ENCODE measurements at places on chromosomes 4 and X.

GRCh38 chrX:10769696-10770619 is 149.6 kb upstream of the MID1 start:
- DNase-seq = no peak

- DNase-seq = no peak
These were observed 45.5 kb downstream of the SRPX start for GRCh38 chrX:38175139-38175538.

- no peak for DNase-seq
These were observed 1283.6 kb downstream of the FSTL5 start for GRCh38 chr4:160880180-160880579.

- DNase-seq = no peak
These were observed 48.0 kb downstream of the KLHL34 start for GRCh38 chrX:21610168-21610567.

GRCh38 chr4:170122252-170122651 is 32.5 kb upstream of the AADAT start:
- DNase-seq = no peak

- no peak for DNase-seq
These were observed 79.5 kb downstream of the RASGEF1B start for GRCh38 chr4:81392164-81392563.

GRCh38 chr4:93897559-93897958 is 69.0 kb downstream of the ATOH1 start:
- DNase-seq = no peak

All from activated CD8-positive, alpha-beta memory T cell treated with anti-CD3 and anti-CD28 coated beads, Interleukin-2, amount 50 U/mL, for 48 hours (primary cell).